ENCODE measurements at places on chromosomes 3 and 15.

GRCh38 chr3:71905426-71905825 lies 120.5 kb upstream of the PROK2 start:
- DNase-seq: no peak

- no peak for DNase-seq
Observed at GRCh38 chr3:64627471-64628321, 60.1 kb downstream of the ADAMTS9 start.

DNA sequence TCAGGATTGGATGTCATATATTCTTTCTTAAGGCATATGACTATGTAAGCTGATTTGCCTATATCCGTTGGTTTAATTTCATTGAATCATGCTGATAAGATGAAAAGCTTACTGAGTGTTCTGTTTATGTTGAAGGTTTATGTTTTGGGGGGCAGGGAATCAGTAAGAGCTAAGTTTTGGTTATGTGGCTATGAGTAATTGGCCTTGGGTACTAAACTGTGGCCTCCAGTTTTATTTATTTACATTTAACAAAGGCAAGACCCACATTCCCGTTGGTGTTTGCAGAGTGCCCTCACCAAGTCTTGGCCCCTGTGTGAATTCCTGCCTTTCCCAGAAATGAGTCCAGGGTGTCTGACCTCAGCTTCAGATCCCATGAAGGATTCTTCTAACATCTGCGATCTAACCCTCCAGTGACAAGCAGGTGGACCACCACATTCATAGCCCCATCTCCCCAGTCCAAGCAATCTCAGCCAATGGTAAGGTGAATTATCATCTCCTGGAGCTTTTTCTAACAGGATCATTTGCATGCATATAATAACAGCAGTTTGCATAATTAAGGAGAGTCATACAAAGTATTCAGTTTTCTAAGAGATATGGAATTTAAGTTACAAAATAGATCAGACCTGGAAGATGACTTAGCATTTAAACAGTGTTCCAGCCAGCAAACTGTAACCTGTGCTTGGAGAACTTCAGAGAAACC lies 27.4 kb downstream of the GLDN start:
- DNase-seq: no peak

DNA sequence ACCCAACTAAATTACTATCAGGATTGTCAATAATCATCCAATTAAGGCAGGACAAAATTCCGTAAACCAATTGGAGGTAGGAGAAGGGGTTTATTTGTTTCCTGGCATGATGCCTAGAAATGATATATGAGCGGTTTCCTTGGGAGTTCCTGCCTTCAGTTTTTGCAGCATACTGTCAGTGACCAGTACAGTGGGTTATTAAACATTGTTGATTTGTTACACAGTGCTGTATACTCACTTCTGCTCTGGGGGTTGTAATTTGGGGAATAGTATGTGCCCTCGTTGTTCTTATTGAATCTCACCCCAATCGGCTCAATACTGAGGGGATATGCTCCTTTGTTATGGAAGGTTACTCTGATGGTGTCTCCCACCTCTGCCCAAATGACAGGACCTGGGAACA lies 22.2 kb downstream of the CP start:
- no peak for DNase-seq
